ENCODE measurements at places on chromosomes 2 and 18. TPM values are rescaled to one million over a fixed set of nuclear protein-coding genes. Genes with fewer than 3 reads are reported as not detected.

The OSGEPL1 gene
- total RNA-seq: 3.9 TPM

The SERPINB2 gene
- total RNA-seq: 1.4 TPM

The SOX11 gene
- total RNA-seq: not detected

The SMCHD1 gene
- 59.9 TPM for total RNA-seq

The LCT gene
- 0.09 TPM for total RNA-seq

The FSHR gene
- under 0.01 TPM for total RNA-seq

The WDR75 gene
- 40.8 TPM for total RNA-seq

The HMSD gene
- total RNA-seq: not detected

The NEU2 gene
- total RNA-seq: not detected

The FAM228A gene
- 0.09 TPM for total RNA-seq

The MERTK gene
- total RNA-seq: 0.86 TPM

The SMAD7 gene
- total RNA-seq: 16.9 TPM

The CCDC141 gene
- total RNA-seq: not detected

The ITPRIPL1 gene
- 2.7 TPM for total RNA-seq

The KCMF1 gene
- 45.6 TPM for total RNA-seq

The GALNT3 gene
- 0.16 TPM for total RNA-seq

The COL5A2 gene
- total RNA-seq: 203 TPM

The SCYGR6 gene
- total RNA-seq: not detected

The TAF1B gene
- total RNA-seq: 18.3 TPM

The CYP27A1 gene
- total RNA-seq: 36.0 TPM

The TNFAIP6 gene
- 37.2 TPM for total RNA-seq
